ENCODE measurements at places on chromosomes 6 and 20. TPM values are rescaled to one million over a fixed set of nuclear protein-coding genes. Genes with fewer than 3 reads are reported as not detected.

DNA sequence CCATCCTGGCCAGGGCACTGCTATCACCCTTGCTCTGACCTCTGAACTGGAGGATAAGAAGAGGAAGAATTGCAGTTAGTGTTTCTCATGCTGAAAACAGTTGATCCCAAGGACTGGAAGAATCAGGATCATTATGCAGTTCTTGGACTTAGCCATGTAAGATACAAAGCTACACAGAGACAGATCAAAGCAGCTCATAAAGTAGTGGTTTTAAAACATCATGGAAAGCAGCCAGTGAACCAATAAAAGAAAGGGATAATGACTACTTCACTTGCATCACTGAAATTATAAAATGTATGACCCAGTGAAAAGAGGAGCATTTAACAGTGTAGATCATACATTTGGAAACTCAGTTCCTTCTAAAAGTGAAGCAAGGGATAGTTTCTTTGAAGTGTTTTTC, 47.7 kb downstream of the DNAH8 start:
- DNase-seq = no peak

GRCh38 chr20:44115181-44115580, 71.8 kb downstream of the JPH2 start:
- no peak for DNase-seq

DNA sequence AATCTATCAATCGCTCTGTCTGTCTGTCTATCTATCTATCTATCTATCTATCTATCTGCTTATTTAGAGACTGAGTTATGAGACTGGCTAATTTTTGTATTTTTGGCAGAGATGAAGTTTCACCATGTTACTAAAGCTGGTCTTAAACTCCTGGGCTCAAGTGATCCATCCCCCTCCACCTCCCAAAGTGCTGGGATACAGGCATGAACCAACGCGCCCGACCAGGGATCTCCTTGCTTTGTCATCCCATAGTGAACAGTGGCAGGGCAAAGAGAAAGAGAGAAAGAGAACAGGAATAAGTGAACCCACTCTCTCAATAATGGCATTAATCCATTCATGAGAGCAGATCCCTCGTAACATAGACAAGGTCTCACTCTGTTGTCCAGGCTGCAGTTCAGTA, 66.4 kb upstream of the DSP start:
- no peak for DNase-seq

DNA sequence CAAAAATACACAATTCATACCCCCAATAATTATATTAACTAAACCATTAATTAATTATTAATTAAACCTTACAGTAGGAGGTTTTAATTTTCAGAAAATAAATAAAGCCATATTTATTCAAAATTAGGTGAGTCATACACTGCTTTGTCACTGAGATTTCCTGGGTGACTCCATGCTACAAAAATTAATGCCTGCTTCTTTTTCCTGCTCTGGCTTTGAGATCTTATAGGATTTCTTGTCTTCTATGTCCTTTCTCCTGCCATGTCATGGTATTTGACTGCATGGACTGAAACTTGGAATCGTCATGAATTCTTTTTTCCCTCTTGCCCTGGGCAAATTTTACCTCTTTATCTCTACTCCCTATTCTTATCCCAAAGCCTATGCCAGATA, 133.2 kb downstream of the PHACTR1 start:
- no peak for DNase-seq

DNA sequence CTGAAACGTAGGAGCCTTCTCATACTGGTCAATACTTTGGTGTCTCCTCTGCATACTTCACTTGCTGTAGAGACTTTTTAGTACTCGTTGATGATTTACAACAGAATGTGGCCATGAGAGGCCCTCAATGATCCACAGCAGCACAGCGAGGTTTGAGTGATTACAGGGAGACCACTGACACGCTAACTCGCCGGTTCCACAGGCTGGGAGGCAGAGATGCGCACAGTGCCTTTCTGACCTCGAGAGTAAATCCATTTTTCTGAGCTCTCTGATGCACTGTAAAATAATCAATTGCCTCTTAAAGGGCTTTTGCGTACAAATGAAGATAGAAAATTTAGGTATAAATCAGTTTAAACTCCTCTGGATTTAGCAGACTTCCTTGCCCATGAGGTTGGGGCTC, 56.2 kb upstream of the TBC1D7 start:
- no peak for DNase-seq

DNA sequence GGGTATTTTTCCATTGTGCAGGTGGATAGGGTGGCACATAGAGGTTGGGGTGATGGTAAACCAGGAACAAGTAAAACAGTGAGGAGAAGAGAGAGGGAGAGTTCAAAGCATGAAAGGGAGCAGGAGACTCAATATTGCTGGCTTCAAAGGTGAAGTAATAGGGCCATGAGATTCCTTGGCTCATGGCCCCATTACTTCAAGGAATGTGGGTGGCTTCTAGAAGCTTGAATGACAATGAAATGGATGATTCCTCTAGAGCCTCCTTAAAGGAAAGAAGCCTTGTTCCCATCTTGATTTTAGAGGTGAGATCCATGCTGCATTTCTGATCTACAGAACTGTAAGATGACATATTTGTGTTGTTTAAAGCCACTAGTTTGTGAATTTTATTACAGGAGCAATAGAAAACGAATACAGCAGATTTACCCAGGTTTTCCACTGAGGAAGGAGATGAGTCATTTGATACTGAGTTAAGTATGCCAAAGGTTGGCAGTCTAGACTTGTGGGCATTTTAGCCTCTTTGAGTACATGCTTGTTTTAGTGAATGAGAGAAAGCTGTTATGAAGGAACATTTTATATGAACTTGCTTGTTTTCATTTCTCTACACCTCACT, 110.4 kb downstream of the PLCB4 start:
- DNase-seq = no peak

DNA sequence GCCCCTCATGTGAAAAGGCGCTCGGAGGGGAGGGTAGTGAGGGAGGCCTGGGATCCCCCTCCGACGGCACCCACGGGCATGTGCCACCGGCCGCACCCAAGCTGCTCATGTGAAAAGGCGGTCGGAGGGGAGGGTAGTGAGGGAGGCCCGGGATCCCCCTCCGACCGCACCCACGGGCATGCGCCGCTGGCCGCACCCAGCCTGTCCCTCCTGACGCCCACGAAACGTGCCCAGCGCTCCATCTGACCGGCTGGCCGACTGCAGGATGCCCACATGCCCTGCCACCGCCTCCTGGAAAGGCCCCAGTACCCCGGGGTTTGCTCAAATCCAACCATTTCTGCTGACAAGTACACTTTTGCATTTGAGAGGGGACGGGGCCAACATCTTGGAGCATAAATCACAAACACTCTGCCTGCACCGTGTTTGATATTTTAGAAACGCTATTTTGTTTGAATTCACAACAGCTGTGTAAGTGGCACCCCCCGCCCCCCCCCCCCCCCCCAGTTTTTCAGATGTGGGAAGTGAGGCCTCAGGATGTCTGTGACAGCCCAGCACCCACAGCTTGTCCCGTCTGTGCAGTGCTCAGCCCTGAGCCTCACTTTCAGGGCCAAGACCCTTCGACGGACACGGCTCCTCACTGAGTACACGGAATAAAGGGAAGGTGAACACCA, 34.1 kb downstream of the SLC2A4RG start:
- DNase-seq = no peak

- no peak for DNase-seq
Measured at GRCh38 chr6:125974214-125974866, 12.0 kb upstream of the TRMT11 start.

- DNase-seq = no peak
Measured at GRCh38 chr6:36929152-36929551, 25.4 kb upstream of the PI16 start.

DNA sequence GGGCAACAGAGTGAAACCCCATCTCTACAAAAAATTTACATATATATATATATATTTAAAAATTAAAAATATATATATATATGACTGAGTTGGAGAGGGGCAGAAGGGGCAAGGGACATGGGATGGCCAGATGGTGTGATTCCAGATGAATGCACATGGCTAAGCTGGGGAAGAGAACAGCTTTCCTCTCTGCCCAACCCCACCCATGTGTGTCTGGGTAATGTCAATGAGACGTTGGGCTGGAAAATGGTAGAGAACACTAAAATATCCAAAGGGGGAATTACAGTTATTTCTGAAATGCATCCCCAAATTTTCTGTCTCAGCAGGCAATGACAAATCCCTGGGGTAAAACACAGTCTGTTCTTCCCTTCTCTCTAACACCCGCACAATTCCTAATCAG, 31.2 kb upstream of the CCND3 start:
- no peak for DNase-seq

DNA sequence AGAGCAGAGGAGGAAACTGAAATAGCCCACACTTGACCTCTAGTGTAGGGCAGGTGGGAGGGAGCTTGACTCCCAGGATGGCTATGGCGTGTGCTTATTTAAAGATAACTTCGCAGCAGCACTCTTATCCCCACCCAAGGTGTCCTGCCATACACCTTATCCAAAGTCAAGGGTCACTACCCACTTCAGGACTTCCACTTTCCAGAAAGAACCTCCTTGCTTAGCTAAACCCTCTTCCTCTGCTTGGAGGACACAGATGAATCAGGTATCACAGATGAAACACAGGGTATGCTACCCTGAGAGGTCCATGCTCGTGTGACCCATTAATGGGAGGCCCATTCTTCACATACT, 2.3 kb downstream of the RIN2 start:
- DNase-seq = no peak

DNA sequence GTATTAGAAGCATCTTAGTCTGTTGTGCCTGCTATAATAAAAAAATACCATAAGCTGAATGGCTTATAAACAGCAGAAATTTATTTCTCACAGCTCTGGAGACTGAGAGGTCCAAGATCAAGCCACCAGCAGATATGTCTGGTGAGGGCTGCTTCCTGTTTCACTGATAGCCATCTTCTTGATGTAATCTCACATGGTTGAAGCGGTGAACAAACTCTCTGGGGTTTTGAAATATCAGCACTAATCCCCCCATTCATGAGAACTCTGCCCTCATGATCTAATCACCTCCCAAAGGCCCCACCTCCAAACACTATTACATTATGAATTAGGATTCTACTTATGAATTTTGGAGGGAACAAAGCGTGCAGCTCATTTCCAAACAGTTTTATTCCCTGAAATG, 11.6 kb upstream of the CLVS2 start:
- no peak for DNase-seq

GRCh38 chr6:155894758-155895157, 439.1 kb upstream of the NOX3 start:
- no peak for DNase-seq

- no peak for DNase-seq
Measured at GRCh38 chr6:110529355-110529754, 52.9 kb upstream of the SLC22A16 start.

DNA sequence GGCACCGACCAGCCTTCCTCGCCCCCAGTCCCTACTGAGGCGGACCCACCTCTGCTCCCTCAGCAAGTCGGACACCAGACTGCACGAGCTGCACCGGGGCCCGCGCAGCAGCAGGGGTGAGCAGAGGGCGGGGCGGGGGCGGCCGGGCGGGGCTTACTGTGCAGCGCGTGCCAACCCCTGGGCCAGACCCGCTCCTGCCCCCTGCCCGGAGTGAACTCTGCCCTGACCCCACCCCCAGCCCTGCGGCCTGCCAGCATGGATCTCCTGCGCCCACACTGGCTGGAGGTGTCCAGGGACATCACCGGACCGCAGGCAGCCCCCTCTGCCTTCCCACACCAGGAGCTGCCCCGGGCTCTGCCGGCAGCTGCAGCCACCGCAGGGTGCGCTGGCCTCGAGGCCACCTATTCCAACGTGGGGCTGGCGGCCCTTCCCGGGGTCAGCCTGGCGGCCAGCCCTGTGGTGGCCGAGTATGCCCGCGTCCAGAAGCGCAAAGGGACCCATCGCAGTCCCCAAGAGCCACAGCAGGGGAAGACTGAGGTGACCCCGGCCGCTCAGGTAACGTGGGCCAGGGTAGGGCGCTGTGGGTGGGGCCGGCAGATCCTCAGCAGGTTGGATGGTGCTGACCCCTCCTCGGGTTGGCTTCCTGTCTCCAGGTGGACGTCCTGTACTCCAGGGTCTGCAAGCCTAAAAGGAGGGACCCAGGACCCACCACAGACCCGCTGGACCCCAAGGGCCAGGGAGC, 1.5 kb upstream of the SLC2A4RG start:
- DNase-seq = peak; percentile 64

DNA sequence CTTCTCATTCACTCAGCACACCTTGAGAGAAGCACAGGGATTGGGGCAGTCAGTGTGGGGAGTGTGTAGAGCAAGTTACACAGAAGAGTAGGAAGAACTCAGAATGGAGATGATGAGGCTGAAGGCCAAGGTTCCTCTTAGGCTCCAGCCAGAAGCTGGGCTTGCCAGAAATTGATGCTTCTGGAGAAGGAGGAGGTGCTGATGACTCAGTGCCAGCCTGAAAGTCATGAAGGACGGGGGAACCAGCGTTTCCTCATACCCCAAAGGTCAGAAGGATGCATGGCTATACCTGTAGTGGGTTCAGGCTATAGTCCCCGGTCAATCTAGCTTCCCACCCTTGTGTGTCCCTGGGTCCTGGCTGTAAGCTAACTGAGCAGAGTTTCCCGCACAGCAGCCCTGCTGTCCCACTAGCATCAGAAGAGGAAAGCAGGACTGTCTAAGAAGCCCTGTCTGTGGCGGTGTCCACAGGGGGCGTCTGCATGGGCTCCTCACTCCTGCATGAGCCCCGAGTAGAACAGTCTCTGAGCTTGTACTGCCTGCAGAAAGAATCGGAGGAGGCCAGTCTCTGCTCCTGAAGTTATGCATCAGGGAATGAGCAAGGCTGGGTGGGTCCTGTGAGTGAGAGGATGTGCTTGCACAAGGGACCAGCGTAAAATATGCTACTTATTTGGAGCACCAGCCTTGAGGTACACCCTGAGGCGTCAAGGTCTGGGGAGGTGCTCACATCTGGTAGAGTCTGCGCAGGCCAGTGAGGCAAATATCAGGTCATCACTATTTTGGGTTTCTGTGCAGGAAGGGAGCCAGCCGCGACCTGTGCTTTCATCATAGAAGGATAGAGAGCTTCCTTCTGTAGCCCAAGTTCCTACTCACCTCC, 148.5 kb downstream of the MRPL14 start:
- DNase-seq = no peak

DNA sequence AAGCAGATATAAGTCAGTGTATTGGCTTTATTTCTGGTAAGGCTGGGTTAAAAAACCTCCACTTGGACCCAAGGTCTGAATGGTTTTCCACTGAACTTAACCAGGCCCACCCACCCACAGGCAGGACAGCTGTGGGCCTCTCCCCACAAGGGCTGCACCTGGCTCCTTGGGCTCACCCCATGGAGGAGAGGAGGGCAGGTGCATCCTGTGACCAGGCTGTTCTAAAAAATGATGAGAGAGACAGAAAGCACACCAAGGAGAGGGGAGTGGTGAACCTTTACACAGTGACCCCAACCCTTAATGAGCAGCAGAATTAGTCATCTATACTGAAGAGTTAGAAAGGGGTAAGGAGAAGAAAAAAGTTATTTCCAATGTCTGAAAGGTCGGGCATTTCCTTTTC, 34.5 kb upstream of the DUSP22 start:
- no peak for DNase-seq

- no peak for DNase-seq
Measured at GRCh38 chr6:15058200-15059061, 187.4 kb upstream of the JARID2 start.

GRCh38 chr6:122631571-122632249, 21.5 kb downstream of the PKIB start:
- no peak for DNase-seq

GRCh38 chr6:160081398-160081797, 40.2 kb upstream of the SLC22A1 start:
- peak; percentile 7 for DNase-seq

The SLC35F1 gene
- 0.32 TPM for total RNA-seq

The LHFPL5 gene
- 0.34 TPM for total RNA-seq

The ARFRP1 gene
- 22.9 TPM for total RNA-seq

The HLA-DQB1 gene
- total RNA-seq = 5.4 TPM

The GSTA3 gene
- not detected for total RNA-seq

The COX4I2 gene
- total RNA-seq = 5.3 TPM

Data from psoas muscle (tissue), 8 donors.